NCI-H1417 (cell line): ENCODE measurements at places on chromosomes 2 and 18.

DNA sequence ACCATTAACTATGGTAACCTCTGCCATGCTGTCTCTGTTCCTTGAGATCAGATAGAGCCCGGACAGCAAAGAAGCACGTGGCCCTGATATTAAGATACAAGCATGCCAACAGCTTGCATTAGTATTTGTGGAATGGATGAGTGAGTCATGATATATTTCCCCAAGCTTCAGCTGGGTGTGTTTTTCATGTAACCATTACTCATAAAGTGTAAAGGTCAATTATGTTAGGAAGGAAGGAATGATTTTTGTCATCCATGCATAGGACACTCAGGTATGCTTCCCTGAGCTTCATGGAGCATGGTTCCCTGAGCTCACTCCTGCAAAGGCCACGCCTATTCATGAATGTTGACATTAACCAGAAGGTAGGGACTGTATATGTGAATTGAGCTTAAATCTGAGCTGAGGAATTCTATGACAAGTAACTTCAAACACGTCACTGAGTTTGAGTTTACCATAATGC, 74.6 kb downstream of the ARL4C start:
- DNase-seq: no peak

- DNase-seq: no peak
Measured at GRCh38 chr2:136334967-136335366, 217.0 kb upstream of the CXCR4 start.

- DNase-seq: no peak
Measured at GRCh38 chr2:152562198-152562884, 154.9 kb downstream of the PRPF40A start.

DNA sequence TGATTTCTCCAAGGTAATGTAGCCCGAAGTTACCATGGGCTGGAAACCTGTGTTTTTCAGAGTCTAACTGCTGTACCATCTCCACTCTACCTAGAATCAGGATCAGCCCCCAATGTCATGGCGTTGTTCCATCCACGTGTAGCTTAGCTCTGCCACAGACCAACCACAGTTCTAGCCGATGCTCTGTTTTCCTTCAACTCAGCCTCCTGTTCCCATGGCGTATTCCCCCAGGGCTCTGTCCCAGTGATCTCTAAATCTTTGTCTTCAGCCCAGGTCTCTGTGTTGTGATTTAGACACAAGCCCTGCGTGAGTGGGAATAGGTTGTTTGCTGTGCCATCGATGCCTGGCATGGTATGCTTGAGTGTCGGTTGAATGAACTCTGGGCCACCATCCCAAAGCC, 53.4 kb downstream of the LPIN1 start:
- DNase-seq: no peak

DNA sequence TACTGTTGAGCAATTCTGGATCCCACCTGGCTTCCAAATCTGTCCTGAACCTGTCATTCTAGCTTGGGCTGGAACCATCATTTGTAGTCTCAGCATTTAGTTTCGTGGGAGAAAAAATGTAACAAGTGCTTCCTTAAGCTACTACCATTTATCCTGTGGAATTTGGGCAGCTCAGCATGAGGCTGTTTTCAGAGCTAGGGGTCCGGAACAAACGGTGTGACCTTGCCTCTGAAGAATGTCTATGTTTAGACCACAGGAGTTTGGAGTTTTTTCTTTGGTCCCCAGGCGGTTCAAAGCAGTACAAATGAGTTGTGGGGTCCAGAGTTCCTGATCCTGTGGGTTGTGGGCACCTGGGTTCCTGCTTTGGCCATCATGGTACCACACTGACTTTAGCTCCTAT, 59.1 kb upstream of the TMEM178A start:
- no peak for DNase-seq

DNA sequence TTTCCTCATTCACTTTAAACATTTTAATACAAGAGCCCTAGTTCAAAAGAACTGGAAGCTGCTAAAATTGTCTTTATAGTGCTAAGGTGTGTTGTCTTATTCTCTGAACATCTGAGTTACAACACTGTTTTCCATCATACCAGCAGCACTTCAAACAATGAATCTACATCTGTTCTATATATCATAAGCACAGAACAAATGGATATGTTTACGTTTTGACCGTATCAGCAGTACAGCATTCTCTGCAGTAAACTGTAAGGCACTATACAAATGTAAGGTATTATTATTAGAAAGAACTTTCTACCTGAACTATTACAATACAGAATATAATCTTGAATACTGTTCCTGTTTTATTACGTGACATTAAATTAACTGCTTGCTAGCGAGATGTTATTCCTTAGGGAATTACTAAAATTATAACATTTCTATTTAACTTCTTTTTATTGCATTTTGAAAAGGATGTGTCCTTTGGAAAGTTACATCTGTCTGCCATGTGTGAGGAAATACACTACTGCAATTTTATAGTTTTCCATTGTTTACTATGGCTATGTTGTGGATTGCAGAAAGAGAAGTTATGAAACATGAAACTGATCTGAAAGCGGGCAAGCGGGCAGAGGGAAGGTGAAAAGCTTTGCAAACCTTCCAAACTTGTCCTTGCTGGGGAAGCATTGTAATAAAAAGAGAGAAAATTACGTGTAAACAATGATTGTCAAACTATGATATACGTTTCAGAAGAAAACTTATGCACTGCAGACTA, 13.7 kb downstream of the NCKAP1 start:
- no peak for DNase-seq

DNA sequence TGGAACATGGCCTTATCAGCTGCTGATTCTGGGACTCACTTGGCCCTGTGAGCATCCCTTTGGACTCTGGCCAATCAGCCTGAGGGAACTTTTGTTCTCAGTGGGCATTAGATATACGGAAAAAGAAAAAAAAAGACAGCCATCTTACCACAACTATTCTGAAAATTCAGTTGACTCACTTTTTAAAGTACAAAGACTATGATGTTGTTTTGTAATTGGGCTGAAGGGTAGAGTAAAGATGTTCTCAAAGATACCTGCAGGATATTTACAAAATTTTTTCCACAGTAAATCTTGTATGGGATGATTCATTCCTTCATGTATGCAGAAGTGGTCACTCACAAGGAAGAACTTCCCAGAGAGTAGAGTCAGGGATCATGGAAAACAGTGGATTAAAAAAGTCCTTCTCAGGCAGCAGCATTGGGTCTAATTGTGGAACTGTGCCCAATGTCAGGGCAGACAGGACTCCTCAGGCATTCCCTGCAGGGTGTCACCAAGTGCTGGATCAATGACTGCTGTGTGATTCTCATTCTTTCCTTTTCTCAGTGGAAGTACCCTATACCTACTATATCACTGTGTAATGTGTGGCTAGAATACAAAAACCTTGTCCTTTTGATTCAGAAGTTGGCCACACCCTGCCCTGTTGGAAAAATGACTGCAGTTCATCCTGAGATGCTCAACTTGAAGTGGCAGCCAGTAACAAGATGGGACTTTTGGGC, 35.4 kb downstream of the SULT1C4 start:
- no peak for DNase-seq

DNA sequence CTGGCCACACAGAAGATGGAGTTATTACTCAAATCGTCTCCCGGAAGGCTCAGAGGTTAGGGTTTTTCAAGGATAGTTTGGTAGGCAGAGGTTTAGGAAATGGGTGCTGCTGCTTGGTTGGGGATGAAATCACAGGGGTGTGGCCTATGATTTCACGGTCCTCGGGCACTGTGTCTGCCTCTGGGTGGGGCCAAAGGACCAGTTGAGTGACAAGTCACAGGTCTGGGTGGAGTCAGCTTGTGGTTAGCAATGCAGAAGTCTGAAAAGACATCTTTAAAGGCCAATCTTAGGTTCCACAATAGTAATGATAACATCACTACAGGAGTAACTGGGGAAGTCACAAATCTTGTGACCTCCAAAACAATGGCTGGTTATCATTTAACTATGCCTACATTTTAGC, 387.8 kb downstream of the ZNF521 start:
- DNase-seq: peak; percentile 19

DNA sequence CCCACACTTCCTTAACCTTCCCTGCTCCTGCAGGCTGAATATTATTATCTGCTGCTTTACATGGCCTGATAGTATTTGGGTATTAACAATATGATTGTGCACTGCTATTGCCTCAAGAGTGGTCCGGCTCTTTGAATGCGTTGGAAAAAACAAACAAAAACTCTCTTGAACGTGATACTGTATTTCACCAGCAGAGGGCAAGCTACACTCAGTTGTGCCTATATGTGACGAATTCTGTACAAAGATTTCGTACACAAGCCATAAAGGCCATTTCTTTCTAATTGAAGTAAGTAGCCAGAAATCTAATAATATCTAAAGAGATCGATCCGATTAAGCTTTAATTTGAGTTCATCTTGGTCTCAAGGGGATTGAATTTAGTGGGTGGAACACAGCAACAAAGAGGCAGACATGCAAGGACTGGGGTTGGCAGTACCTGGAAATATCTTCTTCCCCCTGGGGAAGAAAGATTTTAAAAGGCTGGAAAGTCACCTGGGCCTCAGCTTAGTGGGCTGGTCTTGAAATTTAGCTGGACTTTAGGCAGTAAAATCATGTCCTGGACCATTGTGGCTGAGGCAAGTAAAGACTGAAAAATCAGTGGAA, 49.3 kb upstream of the RAB6D start:
- peak; percentile 16 for DNase-seq

- no peak for DNase-seq
Measured at GRCh38 chr18:57889841-57890240, 86.7 kb upstream of the ATP8B1 start.

DNA sequence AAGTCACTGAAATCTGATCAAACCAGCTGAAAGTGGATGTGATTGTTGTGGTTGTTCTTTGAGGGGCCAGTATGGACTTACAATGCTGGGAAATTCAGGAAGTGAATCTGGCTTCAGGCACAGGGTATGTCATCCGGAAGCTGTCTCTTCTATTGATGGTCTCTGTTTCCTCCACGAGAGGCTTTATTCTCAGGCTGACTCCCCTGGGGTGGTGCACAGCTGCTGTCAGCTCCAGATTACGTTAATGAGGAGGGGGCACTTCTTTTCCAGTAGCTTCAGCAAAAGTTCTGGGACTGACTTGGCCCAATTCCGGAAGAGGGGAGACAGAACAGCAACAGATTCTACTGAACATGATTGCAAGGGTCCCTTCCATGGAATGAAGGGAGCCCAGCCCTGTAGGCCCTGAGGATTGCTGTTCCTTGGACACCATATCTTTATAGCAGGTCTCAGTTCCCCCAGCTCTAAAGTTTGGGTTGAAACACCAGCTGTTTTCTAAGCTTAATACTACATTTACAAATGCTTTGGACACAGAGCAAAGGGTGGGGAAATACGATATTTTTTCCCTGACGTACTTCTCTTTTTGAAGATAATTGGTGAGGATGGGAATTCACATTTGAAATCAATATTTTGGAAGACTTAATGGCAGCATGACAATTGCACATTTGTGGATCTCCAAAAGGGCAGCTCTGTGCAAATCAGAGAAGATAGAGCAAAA, 400.9 kb downstream of the TSN start:
- no peak for DNase-seq
